Inflammatory macrophage treated with lipopolysaccharide for 1 hour (primary cell): ENCODE measurements at places on chromosomes 3 and 15.
A peak's percentile ranks its signal among the peaks of the same experiment; 100 is the strongest.

DNA sequence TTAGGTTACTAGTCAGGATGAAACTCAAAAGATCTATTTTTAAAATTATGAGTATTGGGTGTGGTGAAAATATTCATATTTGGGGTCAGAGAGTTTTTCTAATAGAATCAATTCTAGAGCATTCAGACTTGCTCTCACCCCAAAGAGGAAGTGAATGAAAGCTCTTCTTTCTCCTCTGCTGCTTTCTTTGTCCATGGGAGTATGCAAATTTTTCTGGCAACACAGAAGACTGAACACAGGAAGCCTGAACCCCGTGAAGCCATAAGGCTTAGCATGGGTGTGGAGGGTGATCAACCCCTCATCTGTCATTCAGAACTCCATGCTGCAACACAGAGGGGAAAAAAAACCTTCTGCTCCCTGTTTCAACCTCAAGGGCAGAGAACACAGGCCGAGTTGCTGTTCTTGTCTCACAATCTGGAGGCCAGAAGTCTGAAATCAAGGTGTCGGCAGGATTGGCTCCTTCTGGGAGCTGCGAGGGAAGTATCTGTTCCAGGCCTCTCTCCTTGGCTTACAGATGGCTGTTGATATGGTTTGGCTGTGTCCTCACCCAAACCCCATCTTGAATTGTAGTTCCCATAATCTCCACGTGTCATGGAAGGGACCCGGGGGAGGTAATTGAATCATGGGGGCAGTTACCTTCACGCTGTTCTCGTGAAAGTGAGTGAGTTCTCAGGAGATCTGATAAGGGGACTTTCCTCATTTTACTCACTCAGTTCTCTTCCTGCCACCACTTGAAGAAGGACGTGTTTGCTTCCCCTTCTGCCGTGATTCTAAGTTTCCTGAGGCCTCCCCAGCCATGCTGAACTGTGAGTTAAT is 33.7 kb upstream of the CD47 start:
- peak; percentile 85 for DNase-seq

DNA sequence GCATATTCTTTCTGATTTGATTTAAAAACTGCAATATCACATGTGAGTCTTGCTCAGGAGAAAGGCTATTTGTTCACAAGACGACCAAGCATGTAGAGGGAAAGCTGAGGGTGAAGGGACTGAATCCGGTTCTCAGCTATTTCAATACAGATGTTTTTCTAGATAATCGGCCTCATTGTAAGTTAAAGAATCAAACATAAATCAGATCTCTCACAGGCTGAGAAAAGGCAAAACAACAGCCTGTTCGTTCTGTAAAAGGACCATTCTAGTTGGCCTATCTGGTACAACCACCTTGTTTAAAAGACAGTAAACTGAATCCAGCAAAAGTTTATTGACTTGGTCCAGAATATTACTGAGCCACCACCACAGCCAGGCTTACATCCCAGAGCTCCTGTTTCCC is 1045.7 kb upstream of the CFAP20DC start:
- no peak for DNase-seq

- DNase-seq = no peak
These were observed 270.3 kb downstream of the IL5RA start for GRCh38 chr3:2839876-2840275.

DNA sequence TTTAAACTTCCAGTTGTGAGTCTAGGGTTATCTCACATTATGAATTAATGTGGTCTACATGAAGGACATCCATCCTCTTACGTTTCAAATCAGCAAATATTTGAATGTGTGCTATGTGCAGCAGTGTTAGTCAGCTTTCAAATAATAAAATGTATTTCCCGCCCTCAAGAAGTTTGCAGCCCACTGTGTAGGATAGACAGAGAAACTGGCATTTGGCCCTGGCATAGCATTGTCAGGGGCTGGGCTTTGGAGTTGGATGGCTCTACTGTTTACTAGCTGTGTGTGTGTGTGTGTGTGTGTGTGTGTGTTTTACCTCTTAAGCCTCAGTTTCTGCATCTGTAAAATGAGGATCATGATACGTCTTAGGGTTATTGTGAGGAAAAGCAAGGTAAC is 400.5 kb upstream of the C2CD4B start:
- DNase-seq = no peak

DNA sequence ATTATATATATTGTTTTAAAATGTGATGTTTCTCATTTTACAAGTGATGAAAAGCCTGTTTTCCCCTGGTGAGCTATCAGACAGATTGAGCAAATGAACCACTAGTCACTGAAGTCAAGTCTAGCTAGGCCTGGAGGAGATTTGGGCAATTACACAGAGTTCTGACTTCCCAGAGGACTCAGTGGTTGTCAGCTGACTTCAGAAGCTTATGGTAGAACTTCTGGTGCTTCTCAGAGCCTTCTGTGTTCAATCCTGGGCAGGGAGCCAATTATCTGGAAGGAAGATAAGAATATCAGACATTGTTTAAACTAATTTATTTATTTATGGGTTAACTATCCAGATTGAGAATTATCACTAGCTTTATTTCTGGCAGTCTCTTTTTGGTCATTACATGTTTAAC is 37.7 kb upstream of the NAALADL2 start:
- DNase-seq = no peak

GRCh38 chr3:143979813-143980212 is 8.2 kb downstream of the DIPK2A start:
- DNase-seq = no peak

GRCh38 chr3:46905213-46905560 is 27.7 kb downstream of the PTH1R start:
- DNase-seq = no peak

GRCh38 chr3:106208251-106208650 is 339.4 kb upstream of the CBLB start:
- DNase-seq = no peak

DNA sequence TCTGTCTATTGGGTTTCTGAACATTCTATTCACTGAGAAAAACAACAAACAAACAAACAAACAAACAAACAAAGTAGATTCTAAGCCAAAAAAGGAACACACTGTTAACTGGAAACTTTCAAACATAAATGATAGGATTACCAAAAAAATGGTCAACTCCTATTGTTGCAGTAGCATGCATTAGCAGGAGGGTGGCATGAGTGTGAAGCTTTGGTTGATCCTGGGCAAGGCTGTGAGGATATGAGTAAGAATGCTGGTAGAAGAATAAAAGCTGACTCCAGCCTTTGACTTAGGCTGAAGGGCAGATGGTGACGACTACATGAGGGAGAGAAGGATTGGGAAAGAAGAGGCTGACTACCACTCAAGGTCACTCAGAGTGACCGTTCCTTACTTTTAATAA is 810.3 kb downstream of the VGLL3 start:
- no peak for DNase-seq

GRCh38 chr3:158506456-158506855 is 64.5 kb upstream of the MLF1 start:
- no peak for DNase-seq

- DNase-seq = peak; percentile 25
These were observed 8.2 kb downstream of the TMOD2 start for GRCh38 chr15:51759557-51760070.

- DNase-seq = no peak
These were observed 85.5 kb downstream of the NCEH1 start for GRCh38 chr3:172625404-172625803.

GRCh38 chr3:4864503-4864902 is 114.7 kb upstream of the BHLHE40 start:
- peak; percentile 78 for DNase-seq

DNA sequence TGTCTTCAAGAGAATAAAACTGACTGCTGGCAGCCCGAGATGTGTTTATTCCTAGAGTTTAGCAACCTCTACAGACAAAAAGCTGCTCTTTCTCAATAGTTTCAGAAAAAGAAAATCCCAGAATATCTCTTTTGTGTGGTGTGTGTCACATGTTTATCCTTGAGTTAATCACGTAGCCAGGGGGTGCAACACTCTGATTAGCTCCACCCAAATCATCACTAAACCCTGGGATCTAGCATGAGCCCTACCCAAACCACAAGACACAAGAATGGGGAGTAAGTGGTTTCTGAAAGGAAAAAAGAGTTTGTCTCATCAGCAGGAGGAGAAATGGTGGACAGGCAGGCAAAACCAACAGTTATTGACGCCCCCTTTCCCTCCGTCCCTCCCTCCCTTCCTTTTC is 78.5 kb upstream of the AGBL1 start:
- no peak for DNase-seq

DNA sequence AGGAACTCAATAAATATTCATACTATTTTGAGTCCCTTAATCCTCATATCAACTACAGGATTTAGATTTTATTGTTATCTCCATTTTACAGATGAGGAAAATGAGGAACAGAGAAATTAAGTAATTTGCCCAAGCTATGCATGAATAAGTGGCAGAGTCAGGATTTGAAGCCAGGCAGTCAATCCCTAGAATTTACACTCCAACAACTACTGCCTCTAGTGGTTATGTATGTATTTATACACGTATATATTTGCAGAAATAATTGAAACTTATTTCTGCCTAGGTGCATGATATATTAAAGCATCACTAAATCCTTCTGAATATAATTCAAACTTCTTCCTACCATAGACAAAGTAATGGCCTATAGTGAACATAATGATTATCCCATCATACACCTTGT is 137.4 kb downstream of the SERPINI1 start:
- DNase-seq = no peak

- DNase-seq = no peak
These were observed 259.9 kb upstream of the ATP11B start for GRCh38 chr3:182533394-182533793.

- no peak for DNase-seq
These were observed 38.7 kb downstream of the FAM174B start for GRCh38 chr15:92616621-92617548.

DNA sequence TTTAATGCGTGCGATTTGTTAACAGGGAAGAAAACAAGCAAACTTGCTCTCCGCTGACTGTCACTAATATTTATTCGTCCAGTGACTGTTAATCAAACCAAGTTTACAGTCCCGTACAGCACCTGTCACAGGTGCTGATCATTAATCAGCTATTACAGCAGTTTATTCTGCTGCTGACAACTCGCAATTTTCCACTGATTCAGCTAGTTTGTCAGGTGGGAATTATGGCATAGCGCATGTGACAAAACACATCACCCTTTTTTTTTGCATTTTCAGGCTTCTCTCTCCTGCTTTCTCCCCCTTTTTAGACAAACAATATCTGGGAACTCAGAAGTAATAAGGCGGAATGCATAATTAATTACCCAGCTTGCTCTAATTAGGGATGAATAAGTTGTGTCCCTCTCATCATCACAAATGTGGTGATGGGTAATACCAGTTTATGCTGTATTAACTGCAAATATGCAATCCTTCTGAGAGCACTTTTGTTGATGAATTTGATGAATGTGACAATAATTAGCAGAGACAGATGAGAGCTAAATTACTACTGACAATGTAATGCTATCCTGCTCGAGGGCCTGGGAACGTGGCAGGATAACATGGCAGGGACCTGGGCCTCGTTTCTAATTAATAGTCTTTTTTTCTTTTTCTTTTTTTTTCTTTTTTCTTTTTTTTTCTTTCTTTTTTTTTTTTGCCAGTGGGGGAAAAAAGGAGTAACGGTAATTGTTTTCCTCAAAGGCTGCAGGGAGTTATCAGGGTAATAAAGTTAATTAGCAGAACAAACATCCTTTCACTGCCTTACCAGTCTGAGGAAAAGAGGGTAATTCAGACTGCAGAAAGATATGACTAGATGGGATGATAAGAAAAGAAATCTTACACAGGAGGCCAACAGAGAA is 150.3 kb upstream of the SOX2 start:
- DNase-seq = no peak

GRCh38 chr3:194069421-194070219 is 66.3 kb upstream of the HES1 start:
- no peak for DNase-seq

DNA sequence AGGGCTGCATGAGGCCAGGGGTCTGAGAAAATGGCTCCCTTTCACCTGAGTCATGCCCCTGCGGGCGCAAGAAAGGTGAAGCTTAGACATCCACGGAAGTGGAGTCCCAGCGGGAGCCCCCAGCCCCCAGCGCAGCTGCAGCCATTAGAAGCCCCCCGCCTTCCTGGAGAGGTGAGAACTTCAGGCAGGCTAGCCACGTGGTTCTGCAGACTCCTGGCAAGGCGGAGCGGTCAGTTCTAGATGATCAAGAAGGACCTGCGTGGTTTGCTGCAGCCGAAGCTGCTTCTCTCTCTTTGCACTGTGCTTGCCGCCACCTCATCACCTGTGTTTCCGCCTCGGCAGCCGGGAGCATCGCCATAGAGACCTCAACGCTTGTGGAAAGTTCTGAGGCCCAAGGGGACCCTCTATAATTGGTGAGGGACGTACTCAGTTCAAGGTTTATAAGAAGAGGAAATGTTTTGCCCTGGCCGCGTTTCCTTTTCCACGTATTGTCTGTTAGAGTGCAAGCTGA is 15.8 kb upstream of the KCNMB3 start:
- DNase-seq = no peak

GRCh38 chr3:78048698-78049097 is 1008.8 kb downstream of the ROBO2 start:
- no peak for DNase-seq

DNA sequence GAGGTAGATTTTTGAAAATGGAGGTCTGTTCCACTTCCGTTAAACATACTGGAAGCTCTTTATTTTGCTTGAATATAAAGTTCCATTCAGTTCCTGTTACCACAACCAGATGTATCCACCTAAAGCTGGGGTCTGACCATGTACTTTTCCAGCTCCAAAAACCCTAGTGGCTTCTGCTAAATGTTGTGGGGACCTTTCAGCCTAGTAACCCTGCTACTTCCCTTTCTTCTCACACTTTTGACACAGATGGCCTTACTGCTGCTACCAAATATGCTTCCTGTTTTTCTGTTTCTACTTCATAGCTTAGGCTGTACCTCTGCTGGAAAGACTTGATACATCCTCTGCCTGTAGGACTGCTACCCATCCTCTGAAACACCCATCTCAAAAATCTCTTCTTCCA is 87.8 kb downstream of the COL6A6 start:
- no peak for DNase-seq

DNA sequence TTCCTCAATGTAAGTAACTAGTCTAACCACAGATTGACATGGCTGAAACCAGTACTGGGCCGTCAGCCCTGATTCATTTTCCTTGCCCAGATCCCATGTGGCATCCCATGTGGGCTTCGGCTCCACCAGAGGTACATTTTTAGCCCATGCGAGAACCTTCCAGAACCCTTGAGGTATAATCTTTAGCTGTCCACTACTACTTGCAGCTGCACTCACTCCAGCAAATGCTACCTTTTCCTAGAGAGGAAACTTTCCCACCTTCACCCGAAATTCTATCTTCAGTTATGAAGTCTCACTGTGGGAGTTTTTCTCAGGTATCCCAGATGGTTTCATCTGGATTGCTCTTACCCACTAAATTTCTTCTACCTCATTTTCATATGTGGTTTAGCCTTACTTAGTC is 907.2 kb downstream of the ROBO1 start:
- DNase-seq = no peak

GRCh38 chr3:184641430-184641829 is 70.4 kb downstream of the MAGEF1 start:
- no peak for DNase-seq

- no peak for DNase-seq
These were observed 69.9 kb downstream of the RYK start for GRCh38 chr3:134180761-134181160.

DNA sequence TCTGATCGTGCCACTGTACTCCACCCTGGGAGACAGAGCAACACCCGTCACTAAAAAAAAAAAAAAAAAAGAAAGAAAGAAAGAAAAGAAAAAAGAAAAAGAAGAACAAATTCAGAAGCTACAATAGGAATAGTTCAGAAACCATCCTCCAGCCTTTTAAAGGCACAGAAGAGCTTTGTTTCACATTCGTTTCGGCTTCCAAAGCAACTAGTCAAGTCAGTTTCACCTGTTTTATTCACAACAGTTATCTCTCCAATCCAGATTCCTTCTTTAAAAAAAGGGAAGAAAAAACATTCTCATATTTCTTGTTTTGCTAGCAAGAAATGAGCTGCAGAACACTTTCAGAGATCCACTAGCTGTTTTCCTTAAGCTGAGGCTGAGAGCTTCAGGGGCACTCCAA is 767.7 kb upstream of the CFAP20DC start:
- no peak for DNase-seq
